ENCODE measurements at places on chromosomes 6 and 20.
A peak's percentile ranks its signal among the peaks of the same experiment; 100 is the strongest.

GRCh38 chr6:151719070-151719469, 88.4 kb upstream of the ESR1 start:
- peaks cover 13% of the 10 kb centered on the region for H3K4me1 ChIP-seq
- no peak for DNase-seq
- no peak overlapping the region for H3K27ac ChIP-seq
- H3K27me3 ChIP-seq, result no peaks in the 10 kb centered on the region
- H3K36me3 ChIP-seq, result no peaks in the 10 kb centered on the region

DNA sequence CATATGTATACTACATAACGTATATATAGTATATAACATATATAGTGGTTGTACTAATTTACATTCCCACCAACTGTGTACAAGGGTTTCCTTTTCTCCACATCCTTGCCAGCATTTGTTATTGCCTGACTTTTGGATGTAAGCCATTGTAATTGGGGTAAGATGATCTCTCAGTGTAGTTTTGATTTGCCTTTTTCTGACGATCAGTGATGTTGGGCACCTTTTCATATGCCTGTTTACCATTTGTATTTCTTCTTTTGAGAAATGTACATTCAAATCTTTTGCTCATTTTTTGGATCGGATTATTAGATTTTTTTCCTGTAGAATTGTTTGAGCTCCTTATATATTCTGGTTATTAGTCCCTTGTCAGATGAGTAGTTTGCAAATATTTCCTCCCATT, 11.4 kb downstream of the SYNJ2 start:
- H3K27ac ChIP-seq, result no peak overlapping the region
- H3K4me3 ChIP-seq, result no peak overlapping the region
- DNase-seq, result no peak
- no peaks in the 10 kb centered on the region for H3K27me3 ChIP-seq
- peaks cover 9% of the 10 kb centered on the region for H3K36me3 ChIP-seq

GRCh38 chr6:89997456-89998445, 103.5 kb downstream of the GJA10 start:
- no peak overlapping the region for H3K4me3 ChIP-seq
- H3K36me3 ChIP-seq, result peaks cover 13% of the 10 kb centered on the region
- no peak overlapping the region for H3K27ac ChIP-seq
- H3K27me3 ChIP-seq, result no peaks in the 10 kb centered on the region

- H3K27ac ChIP-seq, result peak overlapping the region; percentile 91
- H3K27me3 ChIP-seq, result no peaks in the 10 kb centered on the region
- peaks cover 39% of the 10 kb centered on the region for H3K4me1 ChIP-seq
- H3K4me3 ChIP-seq, result peak overlapping the region; percentile 91
Observed at GRCh38 chr6:53347250-53347920, 1.4 kb downstream of the ELOVL5 start.

DNA sequence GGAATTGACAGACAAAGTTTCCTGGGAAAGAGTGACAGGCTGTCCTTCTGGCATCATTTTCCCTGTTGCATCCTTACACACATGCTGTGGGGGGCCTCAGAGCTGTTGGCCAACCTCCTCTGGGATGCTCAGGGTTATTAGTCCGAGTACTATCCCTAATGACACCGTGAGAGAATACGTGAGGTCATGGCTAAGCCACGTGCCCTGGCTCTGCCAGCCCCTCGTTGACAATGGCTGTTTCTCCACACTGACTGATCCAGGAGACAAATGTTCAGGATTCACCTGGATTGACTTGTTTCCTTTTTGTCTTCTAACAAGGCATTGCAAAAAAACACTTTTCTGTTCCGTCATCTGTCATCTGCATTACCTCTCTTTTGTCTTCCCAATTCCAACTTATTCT, 604.6 kb downstream of the TFAP2A start:
- no peak for DNase-seq
- H3K27ac ChIP-seq, result no peak overlapping the region
- no peaks in the 10 kb centered on the region for H3K36me3 ChIP-seq

GRCh38 chr6:137013738-137014602, 30.8 kb downstream of the IL20RA start:
- no peaks in the 10 kb centered on the region for H3K36me3 ChIP-seq
- no peak overlapping the region for H3K4me3 ChIP-seq
- no peaks in the 10 kb centered on the region for H3K4me1 ChIP-seq
- H3K27ac ChIP-seq, result no peak overlapping the region

DNA sequence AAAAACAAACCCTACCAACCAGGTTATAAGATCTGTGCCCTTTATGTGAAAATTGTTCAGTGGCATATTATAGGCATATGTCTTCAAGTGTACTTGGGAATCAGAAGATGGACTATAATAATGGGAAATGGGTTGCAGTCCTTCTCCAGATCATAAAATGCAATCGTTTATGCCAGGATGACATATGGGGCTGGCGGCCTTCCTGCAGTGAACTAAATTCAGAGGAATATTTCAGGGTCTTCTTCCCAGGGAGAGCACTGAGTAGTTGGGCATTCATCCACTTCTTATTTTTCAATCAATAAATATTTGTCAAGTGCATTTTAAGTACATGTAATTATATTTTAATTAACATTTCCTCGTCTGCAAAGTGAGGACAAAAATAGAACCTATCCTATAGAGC, 176.2 kb upstream of the CNR1 start:
- no peak overlapping the region for H3K4me3 ChIP-seq
- DNase-seq, result no peak
- no peaks in the 10 kb centered on the region for H3K4me1 ChIP-seq
- H3K36me3 ChIP-seq, result no peaks in the 10 kb centered on the region
- no peaks in the 10 kb centered on the region for H3K27me3 ChIP-seq

GRCh38 chr6:144033816-144034735, 26.0 kb upstream of the PLAGL1 start:
- no peak overlapping the region for H3K27ac ChIP-seq
- H3K4me3 ChIP-seq, result no peak overlapping the region
- H3K27me3 ChIP-seq, result no peaks in the 10 kb centered on the region
- DNase-seq, result no peak
- peaks cover 9% of the 10 kb centered on the region for H3K4me1 ChIP-seq
- H3K36me3 ChIP-seq, result no peaks in the 10 kb centered on the region

- H3K4me3 ChIP-seq, result no peak overlapping the region
- H3K36me3 ChIP-seq, result no peaks in the 10 kb centered on the region
- H3K4me1 ChIP-seq, result peaks cover 46% of the 10 kb centered on the region
Observed at GRCh38 chr6:37822851-37823682, 3.5 kb downstream of the ZFAND3 start.

- no peak for DNase-seq
- no peaks in the 10 kb centered on the region for H3K4me1 ChIP-seq
- H3K27ac ChIP-seq, result no peak overlapping the region
- no peak overlapping the region for H3K4me3 ChIP-seq
- no peaks in the 10 kb centered on the region for H3K36me3 ChIP-seq
Observed at GRCh38 chr6:56244528-56245253, 2.7 kb downstream of the COL21A1 start.

DNA sequence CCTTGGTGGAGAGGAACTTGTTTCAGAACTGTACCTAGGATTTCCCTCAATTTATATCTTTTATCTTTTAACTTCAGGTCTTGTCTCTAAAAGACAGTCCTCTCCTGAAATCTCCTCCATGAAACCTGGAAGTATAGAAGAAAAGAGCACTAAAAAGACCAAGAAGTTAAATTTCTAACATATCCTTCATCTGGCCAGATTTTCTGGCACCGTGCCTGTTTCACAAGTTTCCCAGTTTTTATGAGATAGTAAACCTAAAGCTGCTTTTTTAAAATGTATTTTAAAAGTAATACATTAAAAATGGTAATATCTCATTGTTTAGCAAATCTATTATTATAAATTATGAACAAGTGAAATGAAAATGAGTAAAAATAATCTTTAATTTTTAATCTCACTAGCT, 348.3 kb upstream of the RSPO3 start:
- H3K36me3 ChIP-seq, result no peaks in the 10 kb centered on the region
- H3K27ac ChIP-seq, result no peak overlapping the region
- no peaks in the 10 kb centered on the region for H3K4me1 ChIP-seq

- H3K4me1 ChIP-seq, result peaks cover 9% of the 10 kb centered on the region
- no peaks in the 10 kb centered on the region for H3K36me3 ChIP-seq
- no peak overlapping the region for H3K4me3 ChIP-seq
- H3K27ac ChIP-seq, result no peak overlapping the region
- no peaks in the 10 kb centered on the region for H3K27me3 ChIP-seq
- DNase-seq, result no peak
Observed at GRCh38 chr6:39300739-39301138, 13.5 kb downstream of the KCNK17 start.

DNA sequence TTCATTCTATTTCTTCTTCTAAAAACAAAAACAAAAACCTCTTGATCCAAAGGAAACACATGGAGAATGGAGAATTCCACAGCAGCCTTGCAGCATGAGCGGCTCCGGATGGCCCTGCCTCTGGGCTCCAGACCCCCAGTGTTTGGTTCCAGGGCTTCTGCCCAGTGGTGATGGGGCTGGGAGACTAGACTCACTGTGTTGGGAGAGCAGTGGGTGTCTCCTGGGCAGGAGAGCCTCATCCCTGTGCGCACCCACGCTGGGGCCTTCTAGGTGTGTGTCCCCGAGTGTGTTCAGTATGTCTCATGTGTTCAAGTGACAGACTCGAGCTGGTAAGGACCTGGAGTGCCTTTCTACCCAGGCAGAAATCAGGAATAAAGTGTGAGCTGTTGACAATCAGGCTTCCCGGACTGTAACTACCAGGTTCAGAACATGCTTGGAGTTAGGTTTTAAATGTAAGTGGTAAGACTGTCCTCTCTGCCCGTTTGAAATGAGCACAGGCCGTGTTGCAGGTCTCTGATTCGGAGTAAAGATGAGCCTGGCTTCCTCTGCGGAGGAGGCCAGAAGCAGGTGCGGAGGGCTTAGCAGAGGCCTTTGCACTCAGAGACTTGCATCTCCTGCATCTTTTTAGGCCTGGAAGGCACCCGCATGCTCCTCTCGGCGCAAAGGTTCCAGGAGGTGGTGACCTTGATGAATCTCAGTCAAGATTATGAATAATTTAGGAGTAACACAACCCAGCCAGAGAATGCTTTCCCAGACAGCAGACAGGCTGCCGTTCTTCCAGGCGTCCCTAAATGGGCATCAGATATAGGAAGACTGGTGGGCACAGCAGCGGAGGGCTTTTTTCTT, 253.6 kb downstream of the CDH26 start:
- H3K4me3 ChIP-seq, result no peak overlapping the region
- peaks cover 4% of the 10 kb centered on the region for H3K4me1 ChIP-seq
- H3K27ac ChIP-seq, result no peak overlapping the region

GRCh38 chr6:129513471-129513870, 196.5 kb downstream of the ARHGAP18 start:
- H3K4me3 ChIP-seq, result no peak overlapping the region
- no peaks in the 10 kb centered on the region for H3K4me1 ChIP-seq
- no peaks in the 10 kb centered on the region for H3K27me3 ChIP-seq

DNA sequence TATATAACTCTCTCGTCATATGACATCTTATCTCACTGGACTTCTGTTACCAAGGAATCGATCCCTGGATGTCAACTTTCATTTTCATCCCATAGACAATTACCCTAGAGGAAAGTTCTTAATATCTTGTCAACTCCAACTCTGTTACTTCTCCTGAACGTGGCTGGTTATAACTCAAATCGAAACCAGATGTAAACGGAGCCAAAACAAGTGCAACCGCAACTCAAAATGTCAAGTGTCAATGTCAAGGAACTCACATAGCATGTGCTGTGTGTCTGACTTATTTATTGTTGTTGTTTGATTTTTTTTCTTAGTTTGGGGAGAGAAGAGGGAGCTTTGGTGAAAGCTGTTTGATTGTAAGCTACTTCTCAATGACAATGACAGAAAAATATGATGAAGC, 108.6 kb downstream of the VIP start:
- H3K4me3 ChIP-seq, result no peak overlapping the region
- DNase-seq, result no peak
- no peaks in the 10 kb centered on the region for H3K36me3 ChIP-seq

- no peaks in the 10 kb centered on the region for H3K27me3 ChIP-seq
- H3K36me3 ChIP-seq, result no peaks in the 10 kb centered on the region
- H3K27ac ChIP-seq, result no peak overlapping the region
- no peaks in the 10 kb centered on the region for H3K4me1 ChIP-seq
- DNase-seq, result no peak
Observed at GRCh38 chr6:133359256-133359655, 118.1 kb downstream of the EYA4 start.

DNA sequence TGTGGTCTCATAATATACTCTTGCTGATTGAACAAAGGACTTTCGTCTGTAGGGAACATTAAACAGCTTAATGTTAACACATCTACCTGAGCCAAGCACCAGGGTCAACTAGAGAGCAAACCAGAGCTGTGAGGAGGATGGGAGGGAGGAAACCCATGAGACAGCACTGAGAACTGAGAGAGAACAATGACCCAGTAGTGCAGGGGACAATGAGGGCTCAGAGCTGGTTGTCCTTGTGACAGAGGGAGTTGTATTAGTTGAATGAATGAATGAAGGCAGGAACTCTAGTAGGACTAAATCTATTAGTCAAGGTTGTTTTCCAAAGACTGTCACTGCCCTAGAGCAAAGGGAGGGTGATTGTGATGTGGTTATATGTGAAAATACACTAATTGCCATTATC, 28.2 kb upstream of the GSTA4 start:
- DNase-seq, result no peak
- no peaks in the 10 kb centered on the region for H3K27me3 ChIP-seq
- H3K4me1 ChIP-seq, result no peaks in the 10 kb centered on the region

GRCh38 chr20:8156235-8157079, 24.4 kb downstream of the PLCB1 start:
- no peak overlapping the region for H3K27ac ChIP-seq
- peaks cover 15% of the 10 kb centered on the region for H3K4me1 ChIP-seq
- H3K36me3 ChIP-seq, result no peaks in the 10 kb centered on the region
- H3K27me3 ChIP-seq, result no peaks in the 10 kb centered on the region
- no peak overlapping the region for H3K4me3 ChIP-seq

DNA sequence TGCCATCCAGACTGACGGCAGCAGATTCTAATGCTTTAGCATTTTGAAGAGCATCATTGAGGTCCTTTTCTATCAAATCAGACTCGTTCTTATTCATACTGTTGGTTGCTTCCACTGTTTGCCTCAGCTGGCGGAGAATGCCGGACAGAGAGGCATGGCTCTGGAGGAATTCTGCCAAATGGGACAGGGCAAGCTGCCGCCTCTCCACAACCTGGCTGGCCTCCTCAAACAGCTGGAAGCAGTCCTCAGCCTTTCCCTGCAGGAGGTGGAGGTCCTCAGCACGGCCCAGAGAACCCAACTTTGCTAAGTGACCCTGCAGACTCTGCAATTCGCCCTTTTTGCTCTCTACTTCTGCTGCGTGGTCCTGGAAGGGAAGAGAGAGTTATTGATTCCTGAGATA, 220.5 kb downstream of the SYNE1 start:
- H3K27me3 ChIP-seq, result no peaks in the 10 kb centered on the region
- H3K27ac ChIP-seq, result no peak overlapping the region
- no peaks in the 10 kb centered on the region for H3K4me1 ChIP-seq
- no peak for DNase-seq
- no peak overlapping the region for H3K4me3 ChIP-seq

GRCh38 chr6:37042150-37042549, 36.7 kb downstream of the FGD2 start:
- no peaks in the 10 kb centered on the region for H3K27me3 ChIP-seq
- H3K4me3 ChIP-seq, result no peak overlapping the region
- H3K36me3 ChIP-seq, result no peaks in the 10 kb centered on the region
- DNase-seq, result no peak
- peaks cover 22% of the 10 kb centered on the region for H3K4me1 ChIP-seq

Measured in CD4-positive, alpha-beta T cell (primary cell).